ENCODE measurements at places on chromosomes 12 and 14. TPM values are rescaled to one million over a fixed set of nuclear protein-coding genes. Genes with fewer than 3 reads are reported as not detected.

RASAL1 gene
- total RNA-seq: 0.64 TPM

CYP27B1 gene
- not detected for total RNA-seq

RALGAPA1 gene
- total RNA-seq: 101 TPM

TBC1D30 gene
- 53.0 TPM for total RNA-seq

TMPRSS12 gene
- not detected for total RNA-seq

CLEC2A gene
- not detected for total RNA-seq

C12orf43 gene
- total RNA-seq: 47.1 TPM

MFAP5 gene
- 174 TPM for total RNA-seq

- H3K27me3 ChIP-seq: no peaks in the 10 kb centered on the region
- no peak for DNase-seq
- no peaks in the 10 kb centered on the region for H3K36me3 ChIP-seq
- no peak overlapping the region for H3K4me3 ChIP-seq
- peaks cover 2% of the 10 kb centered on the region for H3K4me1 ChIP-seq
These were observed 113.1 kb downstream of the FBXL14 start for GRCh38 chr12:1481326-1481725.

- H3K4me3 ChIP-seq: no peak overlapping the region
- H3K27ac ChIP-seq: no peak overlapping the region
- no peaks in the 10 kb centered on the region for H3K27me3 ChIP-seq
- no peak for DNase-seq
- H3K4me1 ChIP-seq: no peaks in the 10 kb centered on the region
These were observed 683.5 kb downstream of the RPL10L start for GRCh38 chr14:45968037-45968436.

DNA sequence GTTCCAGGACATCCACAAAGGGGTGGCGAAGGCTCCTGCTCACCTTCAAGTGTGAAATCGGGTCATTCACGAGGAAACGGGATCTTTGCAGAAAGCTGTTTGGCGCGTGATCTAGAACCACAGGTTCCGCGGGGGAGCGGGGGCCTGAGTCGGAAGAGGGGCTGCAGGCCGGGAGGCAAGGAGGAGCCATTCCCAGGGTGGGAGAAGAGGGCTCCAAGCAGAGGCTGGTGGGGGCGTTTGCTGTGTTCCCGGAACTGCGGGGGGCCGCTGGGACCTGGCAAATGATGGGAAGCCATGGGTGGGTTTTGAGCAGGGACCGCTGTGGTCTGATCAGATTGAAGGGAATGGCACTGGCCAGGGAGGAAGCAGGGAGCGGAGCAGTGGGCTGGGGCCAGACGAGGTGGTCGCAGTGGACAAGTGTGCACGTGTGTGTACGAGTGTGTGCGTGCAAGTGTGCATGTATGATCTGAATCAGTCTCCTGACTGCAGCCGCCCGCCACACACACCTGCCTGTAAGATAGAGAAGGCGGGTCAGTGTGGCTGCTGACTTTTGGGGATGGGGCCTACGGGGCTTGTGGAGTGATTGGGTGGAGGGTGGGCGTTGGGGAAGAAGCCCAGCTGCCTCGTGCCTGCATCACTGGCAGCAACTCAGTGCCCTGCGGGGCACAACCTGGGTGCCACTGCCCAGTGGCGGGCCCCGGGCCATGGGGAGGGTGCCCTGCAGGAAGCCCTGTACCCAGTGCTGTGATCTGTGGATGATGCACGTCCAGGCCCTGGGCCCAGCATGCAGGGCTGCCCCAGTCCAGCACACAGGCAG is 141.9 kb downstream of the KIF26A start:
- H3K27ac ChIP-seq: no peak overlapping the region

GRCh38 chr14:68820536-68820935 is 27.7 kb upstream of the ZFP36L1 start:
- DNase-seq: no peak
- no peaks in the 10 kb centered on the region for H3K27me3 ChIP-seq
- H3K4me3 ChIP-seq: no peak overlapping the region
- no peaks in the 10 kb centered on the region for H3K36me3 ChIP-seq
- H3K4me1 ChIP-seq: peaks cover 6% of the 10 kb centered on the region

GRCh38 chr12:122909442-122910288 is 13.7 kb upstream of the VPS37B start:
- DNase-seq: no peak
- H3K27ac ChIP-seq: no peak overlapping the region
- no peak overlapping the region for H3K4me3 ChIP-seq
- H3K36me3 ChIP-seq: no peaks in the 10 kb centered on the region
- H3K4me1 ChIP-seq: no peaks in the 10 kb centered on the region
- H3K27me3 ChIP-seq: no peaks in the 10 kb centered on the region

DNA sequence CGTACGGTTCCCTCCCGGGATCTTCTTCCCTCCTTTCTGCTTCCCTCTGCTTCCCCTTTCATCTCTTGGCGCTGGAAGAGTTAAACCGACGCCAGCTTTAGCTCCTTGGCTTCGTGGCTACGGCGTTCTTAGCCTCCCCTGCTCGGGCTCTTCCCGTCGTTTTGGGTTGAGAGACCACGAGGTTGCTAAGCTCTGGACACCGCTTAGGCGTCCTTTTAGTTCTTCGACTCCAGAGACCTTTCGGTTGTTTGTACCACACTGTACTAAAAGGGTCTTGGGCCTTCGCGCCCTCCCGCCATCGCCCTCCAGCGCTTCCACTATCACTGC is 545 bp downstream of the CPSF2 start:
- peak overlapping the region; percentile 90 for H3K4me3 ChIP-seq
- no peak for DNase-seq
- no peaks in the 10 kb centered on the region for H3K36me3 ChIP-seq

DNA sequence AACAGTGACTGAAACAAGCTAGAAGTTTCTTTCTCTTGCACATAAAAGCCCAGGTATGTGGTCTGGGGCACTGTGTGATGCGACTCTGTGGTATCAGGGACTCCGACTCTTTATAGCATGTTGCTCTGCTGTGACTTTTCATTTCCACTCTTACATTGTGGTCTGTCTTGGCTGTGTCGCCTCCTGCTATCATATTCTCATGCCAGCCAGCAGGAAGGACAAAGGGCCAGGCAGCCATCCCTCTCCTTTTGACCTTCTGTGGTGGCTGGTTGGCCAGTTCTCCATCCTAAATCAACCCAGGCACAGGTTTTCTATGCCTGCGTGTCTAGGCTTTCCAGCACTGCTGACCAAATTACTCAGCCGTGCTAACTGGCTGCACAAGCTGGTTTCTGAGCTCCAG is 8.0 kb downstream of the ACAD10 start:
- H3K27ac ChIP-seq: no peak overlapping the region
- H3K4me3 ChIP-seq: no peak overlapping the region
- DNase-seq: no peak
- no peaks in the 10 kb centered on the region for H3K27me3 ChIP-seq
- peaks cover 27% of the 10 kb centered on the region for H3K36me3 ChIP-seq

DNA sequence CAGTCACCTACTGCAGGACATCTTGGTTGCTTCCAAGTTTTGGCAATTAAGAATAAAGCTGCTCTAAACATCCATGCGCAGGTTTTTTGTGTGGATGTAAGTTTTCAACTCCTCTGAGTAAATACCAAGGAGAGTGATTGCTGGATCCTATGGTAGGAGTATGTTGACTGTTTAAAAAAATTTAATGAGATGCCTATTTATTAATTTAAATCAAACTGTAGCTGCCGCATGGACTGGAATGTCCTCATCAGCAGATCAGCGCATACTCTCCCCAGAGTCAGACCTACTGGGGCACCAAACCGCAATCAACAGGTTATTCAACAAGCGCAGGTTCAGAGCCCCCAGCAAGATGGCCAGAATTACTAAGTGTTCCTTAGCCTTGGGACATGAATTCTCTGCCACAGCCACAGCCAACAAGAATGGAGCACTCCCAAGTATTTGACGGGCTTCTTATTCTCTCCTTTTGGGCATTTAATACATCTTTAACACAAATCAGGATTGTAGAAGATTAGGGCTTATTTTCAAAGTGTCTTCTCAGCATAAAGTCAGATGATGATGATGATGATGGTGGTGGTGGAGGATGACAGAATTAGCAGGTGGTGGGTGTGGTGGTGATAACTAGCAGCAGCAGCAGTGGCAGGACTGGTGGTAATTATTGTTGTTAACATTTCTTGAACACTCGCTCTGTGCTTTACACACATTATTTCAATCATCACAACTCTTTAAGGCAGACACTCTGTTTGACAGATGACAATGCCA is 170.7 kb downstream of the CHST11 start:
- no peaks in the 10 kb centered on the region for H3K27me3 ChIP-seq
- DNase-seq: no peak
- no peaks in the 10 kb centered on the region for H3K36me3 ChIP-seq

- no peaks in the 10 kb centered on the region for H3K27me3 ChIP-seq
- H3K4me3 ChIP-seq: no peak overlapping the region
- no peaks in the 10 kb centered on the region for H3K4me1 ChIP-seq
- H3K36me3 ChIP-seq: no peaks in the 10 kb centered on the region
- DNase-seq: no peak
These were observed 78.4 kb upstream of the TSPAN8 start for GRCh38 chr12:71236133-71236660.

- H3K36me3 ChIP-seq: no peaks in the 10 kb centered on the region
- no peaks in the 10 kb centered on the region for H3K27me3 ChIP-seq
- H3K4me3 ChIP-seq: no peak overlapping the region
These were observed 9.5 kb downstream of the TMEM132C start for GRCh38 chr12:128276471-128276870.

- no peaks in the 10 kb centered on the region for H3K36me3 ChIP-seq
- no peak for DNase-seq
- no peaks in the 10 kb centered on the region for H3K4me1 ChIP-seq
- no peak overlapping the region for H3K4me3 ChIP-seq
- H3K27me3 ChIP-seq: no peaks in the 10 kb centered on the region
These were observed 193.6 kb downstream of the SLC41A2 start for GRCh38 chr12:104764225-104765091.

DNA sequence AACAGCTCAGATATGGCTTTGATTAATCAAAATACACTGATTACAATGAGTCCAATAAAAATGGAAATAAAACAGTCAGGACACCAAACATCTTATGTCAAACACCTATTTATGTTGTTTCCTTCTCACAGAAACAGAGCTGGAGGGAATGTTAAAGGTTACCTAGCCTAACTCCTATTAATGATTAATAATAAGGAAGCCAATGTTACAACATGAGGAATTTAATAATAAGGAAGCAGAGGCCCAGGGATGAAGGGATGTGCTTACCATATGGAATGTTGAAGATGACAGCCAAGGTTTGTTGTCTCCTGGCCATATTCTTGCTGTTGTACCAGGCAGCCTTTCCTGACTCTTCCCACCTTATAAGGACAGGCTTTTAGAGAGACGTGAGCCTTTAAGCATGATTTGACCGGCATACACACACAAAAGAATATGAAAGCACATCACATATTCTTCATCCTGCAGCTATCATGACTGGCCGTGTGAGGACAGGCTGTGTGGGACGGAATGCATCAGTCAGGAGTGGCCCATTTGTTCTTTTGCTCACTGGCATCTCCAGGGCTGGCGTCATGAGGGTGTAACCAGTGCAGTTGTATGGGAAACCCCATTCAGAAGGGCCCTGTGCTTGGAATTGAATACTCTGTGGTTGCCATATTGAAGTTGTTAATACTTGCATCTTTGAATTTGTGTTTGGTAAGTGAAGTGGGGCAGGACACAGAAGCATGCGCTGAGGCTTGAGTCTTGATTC is 3.1 kb upstream of the GPRC5D start:
- H3K4me3 ChIP-seq: no peak overlapping the region
- H3K27ac ChIP-seq: no peak overlapping the region
- DNase-seq: no peak
- H3K36me3 ChIP-seq: no peaks in the 10 kb centered on the region

GRCh38 chr12:4108803-4109345 is 164.7 kb upstream of the CCND2 start:
- H3K36me3 ChIP-seq: no peaks in the 10 kb centered on the region
- H3K4me3 ChIP-seq: no peak overlapping the region
- no peaks in the 10 kb centered on the region for H3K4me1 ChIP-seq
- H3K27me3 ChIP-seq: no peaks in the 10 kb centered on the region
- DNase-seq: no peak
- no peak overlapping the region for H3K27ac ChIP-seq

DNA sequence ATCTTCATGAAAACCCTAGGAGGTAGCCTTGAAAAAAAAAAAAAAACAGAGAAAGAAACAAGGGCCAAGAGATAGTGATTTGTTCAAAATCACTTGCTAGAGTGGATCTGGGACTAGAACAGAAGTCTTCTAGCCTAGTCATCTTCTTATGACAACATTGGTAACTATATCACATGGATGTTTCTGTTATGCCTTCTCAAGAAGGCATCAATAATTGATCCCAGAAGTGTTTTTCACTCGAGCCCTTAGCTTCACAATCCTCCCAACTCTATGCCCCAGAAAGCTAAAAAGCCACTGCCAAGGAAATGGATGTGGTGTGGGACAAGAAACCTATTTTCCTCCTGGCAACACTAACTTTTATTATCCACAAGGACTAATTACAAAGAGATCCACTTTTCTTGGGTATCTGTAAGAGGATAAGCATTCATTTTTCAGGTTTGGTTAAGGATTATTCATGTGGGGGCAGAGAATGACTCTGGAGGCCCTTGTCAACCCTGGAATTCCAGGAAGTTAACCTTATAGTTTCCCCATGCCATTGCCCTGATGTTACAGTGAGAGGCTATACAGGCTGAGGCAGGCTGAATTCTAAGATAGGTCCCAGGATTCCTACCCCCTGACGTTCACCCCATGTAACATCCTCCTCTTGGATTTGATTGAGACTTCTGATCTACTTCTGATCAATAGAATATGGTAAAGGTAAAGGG is 67.7 kb upstream of the CPM start:
- H3K4me1 ChIP-seq: no peaks in the 10 kb centered on the region
- DNase-seq: no peak
- no peaks in the 10 kb centered on the region for H3K36me3 ChIP-seq
- H3K27me3 ChIP-seq: no peaks in the 10 kb centered on the region
- H3K27ac ChIP-seq: no peak overlapping the region
- no peak overlapping the region for H3K4me3 ChIP-seq

GRCh38 chr12:89674326-89674942 is 34.2 kb downstream of the ATP2B1 start:
- H3K4me3 ChIP-seq: no peak overlapping the region
- H3K27me3 ChIP-seq: no peaks in the 10 kb centered on the region
- no peak overlapping the region for H3K27ac ChIP-seq
- DNase-seq: no peak
- H3K4me1 ChIP-seq: no peaks in the 10 kb centered on the region

- H3K4me3 ChIP-seq: no peak overlapping the region
- no peaks in the 10 kb centered on the region for H3K4me1 ChIP-seq
- H3K27ac ChIP-seq: no peak overlapping the region
- DNase-seq: no peak
These were observed 258.6 kb upstream of the TMPO start for GRCh38 chr12:98256830-98257229.

DNA sequence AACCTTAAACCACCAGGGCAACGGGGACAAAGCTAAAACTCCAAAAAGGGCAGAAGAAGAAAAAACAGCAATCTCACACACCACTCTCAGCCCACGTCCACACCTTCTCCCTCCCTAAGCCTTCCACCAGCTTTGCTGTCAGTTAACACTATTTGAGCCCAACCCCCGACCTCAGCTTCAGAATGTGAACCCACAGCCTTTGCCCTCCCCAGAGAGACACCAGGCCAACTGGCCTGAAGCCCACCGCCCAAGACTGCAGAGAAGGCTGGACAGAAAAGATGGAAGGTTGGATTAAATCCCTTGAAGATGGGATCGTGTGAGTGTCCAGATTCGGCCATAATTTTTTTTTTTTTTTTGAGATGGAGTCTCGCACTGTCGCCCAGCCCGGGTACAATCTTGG is 22.4 kb downstream of the IRF2BPL start:
- no peaks in the 10 kb centered on the region for H3K27me3 ChIP-seq
- H3K4me1 ChIP-seq: peaks cover 25% of the 10 kb centered on the region
- no peaks in the 10 kb centered on the region for H3K36me3 ChIP-seq
- DNase-seq: no peak
- H3K4me3 ChIP-seq: no peak overlapping the region

Data from ascending aorta (tissue), 2 donors.